ENCODE measurements at places on chromosomes 6 and 20.

DNA sequence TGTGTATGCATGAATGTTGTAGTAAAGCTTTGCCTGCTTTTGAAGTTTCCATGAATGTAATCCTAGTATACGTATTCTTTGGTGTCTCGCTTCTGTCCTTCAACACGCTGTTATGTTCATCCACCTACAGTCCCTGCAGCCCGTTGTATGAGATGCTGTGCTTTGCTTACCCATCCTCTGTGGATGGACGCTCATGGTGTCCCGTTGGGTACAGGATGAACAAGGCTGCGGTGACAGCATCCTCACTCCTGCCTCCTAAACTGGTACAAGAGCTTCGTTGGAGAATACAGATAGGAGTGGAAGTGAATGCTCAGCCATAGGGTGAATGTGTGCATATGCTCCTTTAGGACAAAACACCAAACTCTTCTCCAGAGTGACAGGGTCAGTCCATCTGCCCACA is 366.2 kb downstream of the ZFAND3 start:
- DNase-seq = no peak

DNA sequence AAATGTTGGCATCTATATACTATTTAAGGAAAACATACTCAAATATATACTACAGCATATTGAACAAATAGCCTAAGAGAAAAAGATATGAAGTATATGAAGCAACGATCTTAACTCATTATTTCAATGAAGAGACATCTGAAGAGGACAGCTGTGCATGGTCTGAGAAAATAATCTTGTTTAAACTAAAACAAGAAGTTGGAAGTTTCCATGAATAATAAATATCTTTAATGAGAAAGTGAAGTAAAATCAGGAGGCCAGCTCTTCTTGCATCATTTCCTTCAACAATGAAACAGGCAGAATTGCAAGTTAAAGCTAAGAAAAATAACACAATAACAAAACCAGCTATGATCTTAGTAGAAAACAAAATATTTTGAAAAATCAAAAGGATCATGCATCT is 1265.4 kb upstream of the MAP3K7 start:
- no peak for DNase-seq

- no peak for DNase-seq
These were observed 89.4 kb downstream of the RTN4IP1 start for GRCh38 chr6:106539936-106540335.

DNA sequence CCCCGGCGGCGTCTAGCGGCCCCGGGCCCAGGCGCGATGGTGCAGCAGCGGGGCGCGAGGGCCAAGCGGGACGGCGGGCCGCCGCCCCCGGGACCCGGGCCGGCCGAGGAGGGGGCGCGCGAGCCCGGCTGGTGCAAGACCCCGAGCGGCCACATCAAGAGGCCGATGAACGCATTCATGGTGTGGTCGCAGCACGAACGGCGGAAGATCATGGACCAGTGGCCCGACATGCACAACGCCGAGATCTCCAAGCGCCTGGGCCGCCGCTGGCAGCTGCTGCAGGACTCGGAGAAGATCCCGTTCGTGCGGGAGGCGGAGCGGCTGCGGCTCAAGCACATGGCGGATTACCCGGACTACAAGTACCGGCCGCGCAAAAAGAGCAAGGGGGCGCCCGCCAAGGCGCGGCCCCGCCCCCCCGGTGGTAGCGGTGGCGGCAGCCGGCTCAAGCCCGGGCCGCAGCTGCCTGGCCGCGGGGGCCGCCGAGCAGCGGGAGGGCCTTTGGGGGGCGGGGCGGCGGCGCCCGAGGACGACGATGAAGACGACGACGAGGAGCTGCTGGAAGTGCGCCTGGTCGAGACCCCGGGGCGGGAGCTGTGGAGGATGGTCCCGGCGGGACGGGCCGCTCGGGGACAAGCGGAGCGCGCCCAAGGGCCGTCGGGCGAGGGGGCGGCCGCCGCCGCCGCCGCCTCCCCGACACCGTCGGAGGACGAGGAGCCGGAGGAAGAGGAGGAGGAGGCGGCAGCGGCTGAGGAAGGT is 715 bp downstream of the SOX12 start:
- DNase-seq = peak; percentile 49

GRCh38 chr6:63537201-63537958 is 34.9 kb upstream of the LOC128125822 start:
- DNase-seq = peak; percentile 39

All from NCI-H748 treated with DMSO at 0.1 percent for 48 hours (cell line).